ENCODE measurements at places on chromosomes 3 and 15.

DNA sequence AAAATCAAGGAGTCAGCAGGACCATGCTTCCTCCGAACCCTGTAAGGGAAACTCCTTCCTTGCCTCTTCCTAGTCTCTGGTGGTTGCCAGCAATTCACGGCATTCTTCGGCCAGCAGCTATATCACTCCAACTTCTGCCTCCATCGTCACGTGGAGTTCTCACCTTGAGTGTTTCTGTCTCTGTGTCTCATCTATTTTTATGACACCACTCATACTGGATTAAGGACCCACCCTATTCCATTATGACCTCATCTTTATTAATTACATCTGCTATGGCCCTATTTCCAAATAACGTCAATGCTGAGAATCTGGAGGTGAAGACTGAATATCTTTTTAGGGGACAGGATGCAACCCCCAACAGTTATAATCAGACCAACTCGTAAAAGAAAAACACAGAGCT, 21.8 kb upstream of the HES1 start:
- no peak for DNase-seq

DNA sequence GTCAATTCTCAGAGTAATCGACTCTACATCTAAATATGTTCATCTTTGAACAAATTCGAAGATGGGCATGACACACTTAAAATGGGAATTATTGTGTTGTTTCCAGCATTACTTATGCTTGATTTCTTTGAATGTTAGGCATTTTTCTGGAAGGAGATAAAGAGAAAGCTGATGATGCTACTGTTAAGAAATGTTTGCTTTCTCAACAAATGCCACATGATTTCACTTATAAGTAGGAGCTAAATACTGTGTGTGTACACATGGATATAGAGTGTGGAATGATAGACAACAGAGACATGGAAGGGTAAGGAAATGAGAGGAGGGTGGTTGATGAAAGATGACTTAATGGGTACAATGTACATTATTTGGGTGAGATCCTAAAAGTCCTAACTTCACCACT, 400.9 kb downstream of the TBL1XR1 start:
- peak; percentile 48 for DNase-seq

DNA sequence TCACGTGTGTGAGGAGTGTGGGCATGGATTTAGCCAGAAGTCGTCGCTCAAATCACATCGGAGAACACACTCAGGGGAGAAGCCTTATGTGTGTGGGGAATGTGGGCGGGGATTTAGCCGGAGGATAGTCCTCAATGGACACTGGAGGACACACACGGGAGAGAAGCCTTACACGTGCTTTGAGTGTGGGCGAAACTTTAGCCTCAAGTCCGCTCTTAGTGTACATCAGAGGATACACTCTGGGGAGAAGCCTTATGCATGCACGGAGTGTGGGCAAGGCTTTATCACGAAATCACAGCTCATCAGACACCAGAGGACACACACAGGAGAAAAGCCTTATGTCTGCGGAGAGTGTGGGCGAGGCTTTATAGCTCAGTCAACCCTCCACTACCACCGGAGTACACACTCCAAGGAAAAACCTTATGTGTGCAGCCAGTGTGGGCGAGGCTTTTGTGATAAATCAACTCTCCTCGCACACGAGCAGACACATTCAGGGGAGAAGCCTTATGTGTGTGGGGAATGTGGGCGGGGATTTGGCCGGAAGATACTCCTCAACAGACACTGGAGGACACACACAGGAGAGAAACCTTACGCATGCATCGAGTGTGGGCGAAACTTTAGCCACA, 28.1 kb downstream of the ZNF589 start:
- no peak for DNase-seq

GRCh38 chr3:99419116-99419515, 219.3 kb upstream of the COL8A1 start:
- peak; percentile 87 for DNase-seq

- DNase-seq: no peak
Observed at GRCh38 chr3:114518206-114518808, 224.5 kb downstream of the TIGIT start.

DNA sequence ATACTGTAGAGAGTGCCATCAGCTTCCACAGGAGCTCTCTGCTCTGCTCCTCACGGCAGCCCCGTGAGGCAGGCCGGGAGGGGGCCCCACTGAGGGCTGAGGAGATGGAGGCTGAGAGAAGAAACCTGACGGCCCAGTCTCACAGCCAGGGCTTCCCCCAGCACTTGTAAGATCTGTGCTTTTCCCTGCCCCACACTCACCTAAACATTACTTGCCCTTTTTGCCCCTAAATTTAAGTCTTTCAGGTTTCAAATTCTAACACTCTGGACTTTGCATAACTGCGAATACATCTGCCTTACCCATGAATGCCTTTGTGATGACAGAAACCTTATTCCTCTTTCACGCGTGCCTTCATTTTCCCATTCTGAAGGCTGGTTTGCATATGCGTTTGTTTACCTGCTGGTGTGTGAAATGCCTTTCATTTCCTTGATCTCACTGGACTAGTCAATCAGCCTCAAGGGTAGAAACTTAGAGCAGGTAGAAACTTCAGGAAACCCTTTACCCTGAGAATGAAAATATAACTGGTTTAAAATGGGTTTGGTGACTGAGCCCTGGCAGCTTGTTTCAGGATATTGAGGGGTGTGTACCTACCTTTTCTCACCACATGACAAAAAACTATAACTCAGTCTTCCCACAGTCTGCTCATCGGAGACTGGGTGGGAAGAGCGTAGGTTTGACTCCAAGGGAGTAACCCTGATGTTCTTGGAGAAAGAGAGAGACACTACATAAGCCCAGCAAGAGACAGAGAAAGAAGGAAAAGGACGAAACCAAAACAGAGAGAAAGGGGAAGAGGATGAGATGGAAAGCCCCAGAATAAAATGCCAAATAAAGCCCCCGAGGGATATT, 20.1 kb downstream of the SLC12A8 start:
- no peak for DNase-seq

GRCh38 chr3:150161011-150161410, 190.3 kb upstream of the PFN2 start:
- no peak for DNase-seq

GRCh38 chr3:123765475-123766128, 118.5 kb downstream of the MYLK start:
- peak; percentile 64 for DNase-seq

Measured in EH (cell line).